ENCODE measurements at places on chromosomes 2 and 18.

- no peak for DNase-seq
Measured at GRCh38 chr2:555164-555922, 121.9 kb downstream of the TMEM18 start.

GRCh38 chr18:40769786-40770185 is 1185.2 kb upstream of the PIK3C3 start:
- no peak for DNase-seq

GRCh38 chr2:20196657-20197161 is 28.2 kb downstream of the SDC1 start:
- no peak for DNase-seq

- no peak for DNase-seq
Measured at GRCh38 chr2:27263287-27264252, 723 bp upstream of the SLC30A3 start.

DNA sequence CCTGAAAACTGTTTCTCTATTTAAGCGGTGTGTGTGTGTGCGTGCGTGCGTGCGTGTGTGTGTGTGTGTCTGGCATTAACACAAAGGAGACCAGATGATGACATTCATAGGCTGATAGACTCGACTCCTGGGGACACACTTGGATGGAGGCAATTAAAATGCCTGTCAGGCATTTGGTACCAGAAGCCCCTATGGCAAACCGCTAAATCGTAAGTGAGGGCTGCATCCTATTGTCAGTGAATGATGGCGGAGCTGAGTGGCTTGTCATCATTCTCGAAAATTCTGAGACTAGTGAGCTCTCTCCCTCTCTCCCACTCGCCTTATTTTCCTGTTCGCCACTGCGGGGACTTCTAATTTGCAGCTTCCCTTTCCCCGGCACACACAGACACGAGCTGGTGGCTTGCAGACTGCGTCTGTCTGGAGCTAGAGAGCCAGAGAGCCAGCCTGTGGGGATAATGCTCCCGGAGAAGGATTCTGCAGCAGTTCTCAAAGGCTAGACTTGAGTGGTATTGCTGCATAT is 155.4 kb downstream of the MAP2 start:
- no peak for DNase-seq

DNA sequence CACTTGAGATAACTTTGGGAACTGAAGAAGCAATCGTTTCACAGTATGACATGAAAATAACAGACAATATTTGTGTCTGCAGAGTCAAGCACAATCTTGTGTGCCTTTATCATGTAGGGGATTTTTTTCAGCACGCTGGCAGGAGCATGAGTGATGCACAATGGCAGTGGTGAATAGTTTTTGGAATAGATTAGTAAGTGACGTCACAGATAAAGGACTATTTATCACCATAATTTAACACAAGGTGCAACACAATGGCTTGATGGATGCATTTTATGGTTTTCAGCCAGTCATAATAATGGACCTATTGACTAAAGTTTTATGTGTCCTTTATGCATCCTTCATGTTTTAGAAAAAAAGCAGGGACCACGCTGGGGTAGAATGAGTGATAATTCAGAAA is 559.8 kb upstream of the FANCL start:
- DNase-seq: no peak

DNA sequence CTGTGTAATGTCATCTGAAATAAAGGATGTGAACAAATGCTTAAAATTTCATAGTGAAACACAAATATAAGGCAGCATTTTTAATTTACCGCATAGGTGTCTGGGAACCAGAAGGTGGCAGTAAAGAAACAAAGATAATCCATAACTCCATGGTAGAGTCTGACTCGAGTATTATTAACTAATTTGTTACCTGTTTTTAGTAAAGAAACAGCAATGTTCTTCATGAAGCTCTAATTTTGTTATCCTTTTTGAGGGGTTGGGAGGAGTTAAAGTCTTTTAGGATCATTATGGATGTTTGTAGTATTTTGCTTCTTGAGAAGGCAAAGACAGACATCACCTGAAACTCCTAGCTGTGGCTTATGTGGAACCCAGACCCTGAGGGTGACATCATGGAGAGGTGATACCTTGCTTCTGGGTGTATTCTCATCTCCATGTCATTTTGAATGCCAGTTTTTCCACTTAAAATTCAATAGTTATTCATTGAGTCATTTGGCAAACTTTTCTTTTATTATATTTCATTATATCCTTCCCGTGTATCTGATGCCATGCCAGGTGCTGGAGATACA is 286.2 kb upstream of the EPAS1 start:
- DNase-seq: no peak

- peak; percentile 22 for DNase-seq
Measured at GRCh38 chr2:143246815-143247744, 117.9 kb downstream of the ARHGAP15 start.

- no peak for DNase-seq
Measured at GRCh38 chr2:8242739-8243138, 439.1 kb upstream of the ID2 start.

DNA sequence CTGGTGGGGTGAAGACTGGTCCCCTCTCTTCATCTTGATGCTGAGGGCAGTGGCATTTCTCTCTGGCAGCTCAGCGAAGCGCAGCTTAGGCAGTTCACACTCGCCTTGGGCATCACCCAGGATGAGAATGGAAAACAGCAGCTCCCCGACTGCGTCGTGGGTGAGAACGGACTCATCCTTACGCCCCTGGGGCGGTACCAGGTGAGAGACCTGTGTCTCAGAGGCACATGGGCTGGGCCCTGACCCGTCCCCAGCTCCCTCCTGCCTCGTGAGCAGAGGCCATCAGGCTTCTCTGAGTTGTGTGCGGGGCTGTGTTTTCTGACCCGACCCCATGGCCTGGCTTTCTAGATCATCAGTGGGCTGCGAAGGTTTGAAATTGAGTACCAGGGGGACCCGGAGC is 8.2 kb upstream of the CCDC74A start:
- DNase-seq: no peak

- no peak for DNase-seq
Measured at GRCh38 chr2:45130736-45131135, 121.5 kb upstream of the SIX2 start.

- no peak for DNase-seq
Measured at GRCh38 chr2:11534746-11535484, 1.1 kb downstream of the GREB1 start.

DNA sequence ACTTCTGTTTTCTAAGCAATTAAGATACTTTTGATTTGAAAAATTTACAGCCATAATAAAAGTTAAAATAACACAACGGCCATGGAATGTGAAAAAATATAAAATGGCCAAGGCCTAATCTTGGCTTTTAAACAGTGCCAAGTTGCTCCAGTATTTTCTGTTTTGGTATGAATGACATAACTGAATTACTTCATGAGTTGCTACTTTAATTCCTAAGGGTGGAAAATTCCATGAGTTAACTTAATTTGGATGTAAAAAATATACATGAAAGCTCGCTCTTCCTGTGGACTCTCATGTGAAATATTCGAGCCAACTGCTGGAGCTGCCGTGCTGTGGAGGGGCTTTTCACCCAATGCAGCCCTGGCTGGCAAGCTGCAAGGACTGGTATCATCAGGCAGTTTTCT is 286.0 kb upstream of the CCDC68 start:
- DNase-seq: no peak

DNA sequence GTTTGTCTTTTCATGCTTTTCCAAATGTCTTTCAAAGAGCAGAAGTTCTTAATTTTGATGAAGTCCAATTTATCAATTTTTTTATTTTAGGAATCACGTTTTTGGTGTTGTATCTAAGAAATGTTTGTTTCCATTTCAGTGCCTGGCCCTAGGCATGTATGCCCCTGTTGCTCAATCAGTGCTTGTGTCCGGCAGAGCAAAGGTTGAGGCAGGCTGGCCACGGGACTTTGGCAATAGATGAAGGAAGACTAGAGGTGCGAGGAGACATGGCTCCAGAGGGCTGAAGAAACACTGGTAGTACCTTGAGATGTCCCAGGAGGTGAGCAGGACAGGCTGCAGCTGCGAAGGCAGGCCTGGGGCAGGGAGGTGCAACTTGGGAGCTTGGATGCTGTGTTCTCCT is 10.1 kb upstream of the B3GNT7 start:
- no peak for DNase-seq

- no peak for DNase-seq
Measured at GRCh38 chr18:62445386-62445917, 77.4 kb upstream of the ZCCHC2 start.

- DNase-seq: no peak
Measured at GRCh38 chr2:28322981-28323396, 69.7 kb upstream of the FOSL2 start.

GRCh38 chr2:55840460-55840859 is 83.1 kb downstream of the EFEMP1 start:
- DNase-seq: no peak

DNA sequence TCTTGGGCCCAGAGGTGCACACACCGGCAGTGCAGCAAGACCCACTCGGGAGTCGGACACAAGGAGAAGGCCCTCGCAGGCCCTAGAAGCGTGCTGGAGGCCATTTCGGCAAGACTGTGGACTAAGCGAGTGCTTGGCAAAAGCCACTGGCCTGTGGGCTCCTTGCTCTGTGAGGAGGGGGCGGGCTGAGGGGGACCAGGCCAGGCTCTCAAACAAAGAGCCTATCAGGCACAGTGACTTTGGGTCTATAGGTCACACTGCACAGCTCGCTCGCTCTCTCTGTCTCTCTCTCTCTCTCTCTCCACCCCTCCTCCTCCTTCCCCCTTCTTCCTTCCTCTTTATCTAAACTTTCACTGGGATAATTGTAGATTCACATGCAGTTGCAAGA is 23.6 kb upstream of the ZCCHC2 start:
- no peak for DNase-seq

GRCh38 chr2:172131713-172132555 is 29.2 kb upstream of the DLX2 start:
- no peak for DNase-seq

- no peak for DNase-seq
Measured at GRCh38 chr18:54161267-54161666, 63.2 kb downstream of the MBD2 start.

- DNase-seq: peak; percentile 73
Measured at GRCh38 chr18:74498712-74499627, 2.8 kb downstream of the CNDP2 start.

DNA sequence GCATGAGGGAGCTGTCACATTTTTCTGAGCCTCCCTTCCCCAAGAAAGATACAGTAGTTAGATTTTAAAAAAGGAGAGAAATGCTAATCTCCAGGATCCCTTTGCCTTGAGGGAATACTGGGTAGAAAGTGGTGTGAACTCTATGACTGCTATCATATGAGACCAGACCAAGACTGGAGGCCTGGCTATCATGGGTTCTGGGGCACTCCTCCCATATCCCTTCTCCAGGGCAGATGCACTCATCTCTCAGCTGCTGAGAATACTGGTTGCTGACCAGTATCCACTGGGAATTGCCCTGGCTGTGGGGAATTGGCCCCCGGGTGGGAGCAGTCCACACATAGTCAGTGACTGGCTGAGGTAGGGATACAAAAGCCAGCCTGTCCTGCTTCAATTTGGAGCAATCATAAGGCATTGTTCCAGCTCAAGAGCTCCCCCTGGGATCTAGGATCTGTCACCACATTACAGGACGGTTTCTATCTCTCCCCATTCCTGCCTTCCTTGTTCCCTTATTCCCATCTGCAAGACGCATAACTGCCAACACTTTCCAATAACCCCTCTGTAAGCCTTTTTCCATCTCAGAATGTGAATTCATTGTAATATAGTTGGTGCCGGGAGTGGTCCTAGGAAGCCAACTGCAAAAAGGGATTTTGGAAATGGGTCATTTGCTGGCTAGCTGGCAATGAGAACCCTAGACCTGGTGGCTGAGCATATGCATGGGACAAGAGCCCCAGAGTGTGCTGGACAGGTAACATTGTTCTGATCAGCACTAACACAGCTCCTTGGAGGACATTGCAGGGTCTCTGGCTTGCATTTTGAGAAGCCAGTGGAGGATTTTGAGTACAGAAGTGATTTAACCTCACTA is 35.4 kb upstream of the REEP1 start:
- DNase-seq: no peak

- no peak for DNase-seq
Measured at GRCh38 chr2:86770816-86771301, 19.9 kb downstream of the CD8A start.

- DNase-seq: no peak
Measured at GRCh38 chr2:19887510-19887909, 14.3 kb downstream of the TTC32 start.

DNA sequence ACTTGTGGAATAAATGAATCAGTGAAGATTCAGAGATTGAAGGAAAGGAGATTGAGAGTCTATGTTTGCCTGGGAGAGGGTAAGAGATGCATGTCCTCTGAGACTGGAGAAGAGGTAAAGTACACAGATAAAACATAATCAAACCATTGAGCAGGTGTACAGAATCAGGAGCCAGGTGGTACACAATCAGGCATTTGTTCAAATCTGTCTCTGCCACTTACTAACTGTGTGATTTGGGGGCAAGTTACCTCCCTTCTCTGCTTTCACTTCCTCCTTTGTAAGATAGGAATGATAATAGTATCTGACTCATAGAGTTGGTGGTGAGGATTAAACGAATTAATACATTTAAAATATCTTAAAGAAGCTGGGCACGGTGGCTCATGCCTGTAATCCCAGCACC is 94.0 kb downstream of the CDK15 start:
- no peak for DNase-seq

DNA sequence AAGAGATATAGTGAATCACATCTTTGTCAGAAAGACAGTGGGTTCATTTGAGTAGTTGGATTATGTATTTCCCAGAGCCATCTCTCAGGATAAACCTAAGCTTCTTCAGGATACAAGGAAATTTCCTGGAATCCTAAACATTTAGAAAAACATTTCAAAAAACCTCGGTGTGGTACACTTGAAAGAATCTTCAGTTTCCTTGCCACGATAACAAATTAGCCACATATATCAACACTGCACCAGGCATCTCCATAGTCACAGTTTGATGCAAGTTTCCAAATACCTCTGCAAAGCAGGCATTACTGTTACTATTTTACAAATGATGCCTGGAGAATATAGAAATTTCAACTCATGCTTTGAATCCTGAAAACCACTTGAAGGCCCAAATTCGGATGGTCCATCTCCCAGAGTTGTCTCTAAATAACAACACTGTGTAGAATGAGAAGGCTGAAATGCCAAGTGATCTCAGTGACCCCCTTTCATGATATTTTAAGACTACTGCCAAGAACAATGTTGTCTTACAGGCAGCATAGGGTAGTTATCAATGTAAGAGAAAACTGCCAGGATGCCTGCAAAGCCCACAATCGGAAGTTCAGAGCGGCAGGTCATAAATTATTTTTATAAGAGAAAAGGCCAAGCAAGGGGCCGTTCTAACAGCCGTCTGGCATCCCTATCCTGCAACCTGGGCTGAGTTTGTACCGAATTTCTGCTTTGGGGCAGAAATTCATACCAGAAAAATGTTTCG is 307.9 kb downstream of the TXNL1 start:
- DNase-seq: no peak

GRCh38 chr18:46718501-46719341 is 38.1 kb downstream of the ST8SIA5 start:
- no peak for DNase-seq

GRCh38 chr18:8242151-8242696 is 367.0 kb upstream of the RAB12 start:
- DNase-seq: no peak

GRCh38 chr18:11224153-11224552 is 74.8 kb upstream of the PIEZO2 start:
- DNase-seq: no peak

- no peak for DNase-seq
Measured at GRCh38 chr2:71498261-71498701, 44.9 kb downstream of the DYSF start.

Data from activated CD8-positive, alpha-beta memory T cell treated with anti-CD3 and anti-CD28 coated beads, Interleukin-2, amount 50 U/mL, for 4 hours (primary cell).